T-helper 2 cell (primary cell): ENCODE measurements at places on chromosomes 5 and 9.

- no peak for DNase-seq
Measured at GRCh38 chr5:158499075-158499891, 600.4 kb downstream of the EBF1 start.

GRCh38 chr9:37198039-37198729 is 77.8 kb downstream of the ZCCHC7 start:
- DNase-seq, result no peak

DNA sequence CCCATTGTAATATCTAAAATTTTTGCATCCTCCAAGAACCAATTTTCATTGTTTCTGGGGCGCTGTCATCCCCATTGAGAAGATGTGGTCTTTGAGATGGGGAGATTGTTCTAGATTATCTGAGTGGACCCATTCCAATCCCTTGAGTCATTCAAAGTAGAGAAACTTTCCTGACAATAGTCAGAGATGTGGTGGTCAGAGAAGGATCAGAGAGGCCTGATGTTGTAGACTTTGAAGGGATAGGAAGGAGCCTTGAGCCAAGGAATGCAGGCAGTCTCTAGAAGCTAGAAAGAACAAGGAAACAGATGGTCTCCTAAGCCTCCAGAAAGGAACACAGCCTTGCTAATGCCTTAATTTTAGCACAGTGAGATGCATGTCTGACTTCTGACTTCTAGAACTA is 80.4 kb downstream of the TEK start:
- no peak for DNase-seq

- no peak for DNase-seq
Measured at GRCh38 chr9:133563291-133563796, 28.8 kb downstream of the ADAMTSL2 start.

- no peak for DNase-seq
Measured at GRCh38 chr9:136592666-136593065, 46.8 kb upstream of the NOTCH1 start.

DNA sequence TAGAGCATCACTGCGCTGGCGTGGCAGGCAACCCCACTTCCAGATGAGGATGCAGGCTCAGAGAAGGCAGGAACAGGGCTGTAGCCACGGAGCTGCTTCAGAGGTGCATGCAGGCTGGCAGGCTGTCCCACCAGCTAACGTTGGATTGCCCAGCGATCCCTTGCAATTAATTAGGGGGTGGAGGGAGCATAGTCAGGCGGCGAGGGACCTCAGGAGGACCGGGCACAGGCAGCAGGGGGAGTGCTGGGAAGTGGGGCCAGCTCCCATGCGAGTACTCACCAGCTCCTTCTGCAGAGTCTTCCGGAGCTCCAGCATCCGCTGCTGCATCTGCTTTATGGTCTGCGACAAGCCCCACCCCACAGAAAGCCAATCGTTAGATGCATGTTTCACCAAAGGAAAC is 20.3 kb downstream of the ARPC5L start:
- DNase-seq, result no peak

- DNase-seq, result no peak
Measured at GRCh38 chr5:111551569-111552275, 39.4 kb upstream of the STARD4 start.

- no peak for DNase-seq
Measured at GRCh38 chr5:2239201-2239910, 356.6 kb upstream of the IRX4 start.

- no peak for DNase-seq
Measured at GRCh38 chr5:111364992-111365391, 140.8 kb downstream of the CAMK4 start.

GRCh38 chr5:74951865-74952264 is 85.7 kb upstream of the FAM169A start:
- no peak for DNase-seq

GRCh38 chr9:99356512-99356971 is 134.5 kb downstream of the SEC61B start:
- DNase-seq, result no peak

GRCh38 chr5:176730815-176731475 is 79.4 kb upstream of the UNC5A start:
- DNase-seq, result no peak

GRCh38 chr5:178278358-178279023 is 45.9 kb upstream of the PHYKPL start:
- no peak for DNase-seq

DNA sequence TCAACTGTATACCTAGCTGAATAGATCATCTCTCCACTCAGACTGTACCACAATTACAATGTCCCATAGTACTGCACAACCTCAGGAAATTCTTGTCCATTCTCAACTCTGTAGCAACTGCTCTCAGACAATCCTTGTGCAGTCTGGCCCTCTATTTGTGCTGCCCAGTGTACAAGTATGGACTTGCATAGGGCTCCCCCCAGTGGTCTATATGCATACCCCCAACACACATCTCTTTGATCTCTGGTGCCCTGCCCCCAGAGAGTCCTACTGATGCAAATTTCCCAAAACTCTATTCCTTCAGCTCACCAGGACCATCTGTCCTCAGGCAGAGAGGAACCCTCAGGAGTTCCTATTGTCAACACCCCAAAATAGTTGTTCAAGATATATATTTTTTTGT is 205.3 kb downstream of the SLCO4C1 start:
- no peak for DNase-seq

- DNase-seq, result no peak
Measured at GRCh38 chr5:164012371-164012770, 507.0 kb downstream of the MAT2B start.

GRCh38 chr5:154370813-154371212 is 75.0 kb upstream of the SAP30L start:
- no peak for DNase-seq

GRCh38 chr5:157606046-157606445 is 30.5 kb upstream of the ADAM19 start:
- no peak for DNase-seq

GRCh38 chr9:33942471-33943083 is 106.1 kb downstream of the UBAP2 start:
- no peak for DNase-seq

GRCh38 chr9:132983491-132984201 is 5.2 kb downstream of the GFI1B start:
- no peak for DNase-seq

- DNase-seq, result no peak
Measured at GRCh38 chr9:83699615-83700014, 8.1 kb downstream of the UBQLN1 start.

DNA sequence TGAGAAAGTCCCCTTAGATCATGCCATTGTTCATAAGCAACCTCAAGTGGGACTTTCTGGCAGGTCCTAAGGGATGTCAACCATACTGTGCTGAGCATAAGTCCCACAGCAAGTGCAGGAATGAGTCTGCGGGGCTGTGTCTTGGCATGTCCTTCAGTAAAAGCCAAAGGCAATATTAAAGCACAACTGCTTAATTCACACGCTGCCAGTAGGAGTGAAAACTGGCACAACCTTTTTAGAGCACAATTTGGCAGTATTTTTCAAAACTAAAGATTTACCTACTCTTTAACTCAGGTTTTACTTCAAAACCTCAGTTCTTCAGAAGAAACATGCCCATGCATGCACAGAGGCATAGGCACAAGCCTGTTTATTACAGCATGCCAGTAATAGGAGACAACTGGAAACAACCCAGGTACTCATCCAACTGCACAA is 24.4 kb upstream of the SMAD5 start:
- no peak for DNase-seq

GRCh38 chr5:68086857-68087256 is 128.7 kb upstream of the PIK3R1 start:
- DNase-seq, result no peak

- DNase-seq, result no peak
Measured at GRCh38 chr9:75855509-75855908, 35.0 kb upstream of the PCSK5 start.

- DNase-seq, result no peak
Measured at GRCh38 chr9:19946441-19947109, 157.7 kb upstream of the SLC24A2 start.
